ENCODE measurements at places on chromosomes 5 and 9. TPM values are rescaled to one million over a fixed set of nuclear protein-coding genes. Genes with fewer than 3 reads are reported as not detected.

Gene SELENOP
- total RNA-seq, result not detected

DNA sequence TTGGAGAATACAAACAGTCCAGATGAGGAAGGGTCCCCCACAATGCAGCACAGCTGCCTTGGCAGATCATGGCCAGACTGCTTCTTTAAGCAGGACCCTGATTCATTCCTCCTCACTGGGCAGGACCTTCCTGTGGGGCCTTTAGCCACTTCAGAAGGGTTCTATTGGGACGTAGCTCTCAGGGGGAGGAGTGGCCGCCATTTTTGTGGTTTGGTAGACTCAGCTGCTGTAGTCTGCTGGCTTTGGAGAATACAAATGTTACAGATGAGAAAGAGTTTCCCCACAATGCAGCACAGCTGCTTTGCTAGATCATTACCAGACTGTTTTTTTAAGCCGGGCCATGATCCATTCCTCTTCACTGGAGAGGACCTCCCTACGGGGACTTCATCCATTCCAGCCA lies 57.4 kb downstream of the TMEM38B start:
- peaks cover 2% of the 10 kb centered on the region for H3K36me3 ChIP-seq
- no peaks in the 10 kb centered on the region for H3K27me3 ChIP-seq
- no peak for DNase-seq
- H3K27ac ChIP-seq, result no peak overlapping the region

DNA sequence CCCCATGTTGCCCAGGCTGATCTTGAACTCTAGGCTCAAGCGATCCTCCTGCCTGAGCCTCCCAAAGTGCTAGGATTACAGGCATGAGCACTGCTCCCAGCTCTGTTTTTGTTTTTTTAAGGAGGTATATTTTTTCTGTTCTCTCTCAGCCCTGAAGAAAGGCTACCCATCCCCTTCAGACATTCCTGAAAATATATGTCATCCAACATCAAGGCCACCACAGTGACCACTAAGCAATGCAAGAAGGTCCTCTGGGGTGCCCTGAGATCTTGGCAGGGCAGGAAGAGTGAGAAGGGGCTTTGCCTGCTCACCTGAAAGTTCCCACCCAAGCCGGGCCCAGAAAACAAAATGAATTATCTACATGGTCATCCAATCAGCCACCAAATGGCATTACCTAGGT lies 47.8 kb upstream of the IL17B start:
- peak overlapping the region; percentile 42 for H3K27ac ChIP-seq
- peaks cover 69% of the 10 kb centered on the region for H3K4me1 ChIP-seq
- H3K4me3 ChIP-seq, result no peak overlapping the region
- peaks cover 100% of the 10 kb centered on the region for H3K36me3 ChIP-seq

GRCh38 chr5:100708645-100709171 lies 173.5 kb downstream of the FAM174A start:
- H3K36me3 ChIP-seq, result no peaks in the 10 kb centered on the region
- H3K27me3 ChIP-seq, result no peaks in the 10 kb centered on the region
- no peak overlapping the region for H3K27ac ChIP-seq
- H3K4me1 ChIP-seq, result no peaks in the 10 kb centered on the region
- no peak overlapping the region for H3K4me3 ChIP-seq

- H3K4me1 ChIP-seq, result no peaks in the 10 kb centered on the region
- no peak overlapping the region for H3K4me3 ChIP-seq
- H3K36me3 ChIP-seq, result no peaks in the 10 kb centered on the region
- H3K27ac ChIP-seq, result no peak overlapping the region
- no peak for DNase-seq
Observed at GRCh38 chr9:100190339-100190738, 91.3 kb downstream of the INVS start.
